Right kidney (tissue), 9 donors: ENCODE measurements at places on chromosomes 6 and 20.

- no peak for DNase-seq
Observed at GRCh38 chr6:145643760-145644159, 91.6 kb downstream of the EPM2A start.

DNA sequence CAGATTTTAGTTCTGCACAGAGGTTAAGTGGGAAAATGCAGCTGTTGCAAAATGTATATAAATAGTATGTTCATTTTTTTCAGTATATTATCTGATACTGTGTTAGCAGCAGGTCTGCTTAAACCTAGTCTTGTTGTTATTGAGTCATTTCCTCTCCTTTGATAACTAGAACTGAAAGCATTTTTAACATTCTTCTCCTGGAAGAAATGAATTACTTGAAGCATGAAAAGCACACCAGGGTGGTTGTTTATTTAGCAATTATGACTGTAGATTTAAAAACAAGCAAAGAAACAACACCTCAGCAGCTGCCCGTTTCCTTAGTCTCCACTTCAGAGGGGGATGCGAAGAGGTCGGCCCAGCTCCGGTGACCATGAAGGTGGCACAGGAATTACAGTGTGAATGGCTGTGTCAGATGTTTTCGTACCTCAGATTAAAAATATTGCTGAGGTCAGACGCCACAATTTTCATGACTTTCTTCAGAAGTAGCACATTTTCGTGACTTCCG is 53.5 kb downstream of the GOPC start:
- DNase-seq = no peak

GRCh38 chr6:170135461-170135820 is 155.4 kb downstream of the DLL1 start:
- DNase-seq = no peak

- no peak for DNase-seq
Observed at GRCh38 chr6:167103041-167103891, 19.6 kb upstream of the CCR6 start.

DNA sequence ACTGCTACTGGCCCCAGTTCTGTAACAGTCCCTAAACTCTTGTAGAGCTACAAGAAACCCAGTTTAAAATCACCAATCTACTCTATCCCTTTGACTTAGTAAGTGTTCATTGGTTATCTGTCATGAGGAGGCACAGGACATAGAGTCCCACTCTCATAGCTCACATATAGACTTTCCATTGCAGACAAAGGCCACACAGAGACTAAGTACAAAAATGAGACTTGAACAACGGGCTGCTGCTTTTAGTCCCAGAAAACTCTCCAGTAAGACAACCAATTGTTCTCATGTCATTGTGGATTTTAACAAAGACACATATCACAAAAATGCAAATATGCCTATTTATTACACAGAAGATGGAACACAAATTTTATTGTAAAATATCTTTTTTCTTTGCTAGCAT is 197.4 kb downstream of the PTPRK start:
- DNase-seq = no peak

GRCh38 chr6:47862731-47863130 is 80.9 kb downstream of the OPN5 start:
- no peak for DNase-seq

DNA sequence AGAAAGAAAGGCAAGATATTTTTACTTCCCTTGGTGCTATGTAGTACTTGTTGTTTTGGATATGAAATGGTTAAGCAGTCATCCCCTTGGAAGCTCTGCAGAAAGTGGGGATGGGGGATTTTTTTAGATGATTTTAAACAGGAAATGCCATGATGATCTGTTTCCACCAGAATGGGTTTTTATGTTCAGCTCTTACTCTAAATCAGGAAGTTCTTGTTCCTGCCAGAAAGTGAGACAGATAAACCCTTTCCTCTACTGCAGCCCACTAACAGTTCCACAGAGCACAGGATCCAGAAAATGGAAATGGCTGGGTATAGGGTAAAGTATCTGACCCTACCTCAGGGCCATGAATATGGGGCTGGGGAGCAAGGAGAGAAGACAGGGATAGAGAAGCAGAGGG is 32.1 kb upstream of the PPP1R3G start:
- no peak for DNase-seq

- DNase-seq = peak; percentile 77
Observed at GRCh38 chr20:62818592-62819493, 2.0 kb downstream of the COL9A3 start.

GRCh38 chr6:29975561-29975907 is 33.2 kb downstream of the HLA-A start:
- DNase-seq = no peak

- DNase-seq = no peak
Observed at GRCh38 chr6:97189767-97190166, 93.2 kb downstream of the MMS22L start.

- DNase-seq = no peak
Observed at GRCh38 chr20:47557791-47558190, 56.1 kb downstream of the NCOA3 start.

DNA sequence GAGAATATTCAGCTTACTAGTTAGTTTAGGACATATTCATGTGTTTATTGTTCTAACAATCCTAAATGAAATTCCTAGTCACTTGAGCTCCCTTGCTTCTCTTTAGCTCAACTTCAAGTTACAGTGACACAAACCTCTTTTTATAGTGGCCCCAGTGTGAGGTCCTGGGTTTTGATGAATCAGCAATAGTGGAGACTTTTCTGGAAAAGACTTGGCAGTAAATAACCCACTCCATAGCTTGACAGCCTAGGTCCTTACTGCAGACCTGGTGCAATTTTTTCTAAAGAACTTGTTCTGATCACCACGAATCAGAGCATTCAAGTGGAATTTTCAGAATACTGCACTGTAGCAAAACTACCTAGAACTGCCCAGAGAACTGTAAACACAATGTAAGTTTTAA is 6.9 kb upstream of the RIPPLY2 start:
- no peak for DNase-seq

- DNase-seq = no peak
Observed at GRCh38 chr6:158213925-158214674, 46.0 kb downstream of the GTF2H5 start.

DNA sequence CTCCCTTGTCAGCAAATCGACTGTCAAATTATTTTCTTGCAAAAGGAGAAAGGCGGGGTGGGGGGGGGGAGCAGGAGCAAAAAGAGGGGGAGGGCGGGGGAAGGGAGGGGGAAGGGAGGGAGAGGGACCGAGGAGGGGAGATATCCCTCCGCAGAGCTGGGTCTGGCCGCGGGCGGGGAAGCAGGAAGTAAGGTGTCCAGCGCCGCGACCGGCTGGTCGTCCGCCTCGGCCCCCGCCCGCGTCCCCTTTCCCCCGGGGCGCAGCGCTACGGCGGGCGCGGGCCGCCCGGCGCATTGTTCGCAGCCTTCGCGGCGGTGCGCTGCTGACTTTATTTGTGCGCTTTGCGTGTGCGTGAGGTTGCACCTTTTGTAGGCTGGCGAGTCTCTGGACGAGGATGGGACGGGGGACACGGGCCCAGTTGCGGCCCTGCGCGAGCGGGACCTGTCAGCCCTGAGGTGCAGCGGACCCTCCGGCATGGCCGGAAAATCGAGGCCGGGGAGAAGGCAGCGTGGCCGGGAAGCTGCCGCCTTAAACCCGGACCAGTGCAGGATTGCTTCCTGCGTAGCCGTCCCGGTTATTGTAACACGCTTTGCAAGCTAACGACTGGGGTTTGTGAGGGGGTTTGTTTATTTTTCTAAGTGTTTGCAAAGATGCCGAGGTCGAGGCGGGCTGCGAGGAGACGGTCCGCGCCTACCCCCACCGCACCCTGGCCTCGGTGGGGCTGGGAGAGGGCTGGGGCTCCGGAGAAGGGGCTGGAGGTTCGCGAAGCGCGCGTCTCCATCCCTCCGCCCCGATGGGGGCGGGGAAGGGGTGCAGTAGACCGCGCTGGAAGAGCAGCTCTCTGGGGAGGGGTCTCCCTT is 675 bp upstream of the TRERF1 start:
- peak; percentile 98 for DNase-seq

GRCh38 chr6:34494973-34495372 is 29.1 kb downstream of the PACSIN1 start:
- DNase-seq = no peak

DNA sequence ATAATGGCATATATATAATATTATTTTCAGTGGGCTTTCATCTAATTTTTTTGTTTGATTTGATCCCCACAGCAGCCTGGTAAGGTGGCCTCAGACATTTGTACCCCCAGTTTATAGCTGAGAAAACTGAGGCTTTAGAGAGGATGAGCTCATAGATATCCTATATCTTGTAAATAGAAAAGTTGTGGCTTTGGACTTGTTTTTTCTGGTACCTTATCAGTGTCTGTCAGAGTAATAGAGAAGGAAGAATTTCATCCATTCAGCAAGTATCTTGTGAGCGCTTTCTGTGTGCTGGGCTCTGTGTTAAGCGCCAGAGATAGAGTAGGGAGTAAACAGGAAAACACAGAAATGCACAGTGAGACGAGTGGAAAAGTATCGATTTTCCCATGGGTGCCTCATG is 27.9 kb downstream of the TAF11 start:
- DNase-seq = no peak

GRCh38 chr6:4768815-4769214 is 7.4 kb upstream of the CDYL start:
- no peak for DNase-seq

- no peak for DNase-seq
Observed at GRCh38 chr20:64116541-64117431, 9.4 kb upstream of the NPBWR2 start.

- no peak for DNase-seq
Observed at GRCh38 chr6:169589293-169589692, 112.5 kb downstream of the WDR27 start.

GRCh38 chr20:5150226-5151076 is 23.6 kb downstream of the CDS2 start:
- no peak for DNase-seq

DNA sequence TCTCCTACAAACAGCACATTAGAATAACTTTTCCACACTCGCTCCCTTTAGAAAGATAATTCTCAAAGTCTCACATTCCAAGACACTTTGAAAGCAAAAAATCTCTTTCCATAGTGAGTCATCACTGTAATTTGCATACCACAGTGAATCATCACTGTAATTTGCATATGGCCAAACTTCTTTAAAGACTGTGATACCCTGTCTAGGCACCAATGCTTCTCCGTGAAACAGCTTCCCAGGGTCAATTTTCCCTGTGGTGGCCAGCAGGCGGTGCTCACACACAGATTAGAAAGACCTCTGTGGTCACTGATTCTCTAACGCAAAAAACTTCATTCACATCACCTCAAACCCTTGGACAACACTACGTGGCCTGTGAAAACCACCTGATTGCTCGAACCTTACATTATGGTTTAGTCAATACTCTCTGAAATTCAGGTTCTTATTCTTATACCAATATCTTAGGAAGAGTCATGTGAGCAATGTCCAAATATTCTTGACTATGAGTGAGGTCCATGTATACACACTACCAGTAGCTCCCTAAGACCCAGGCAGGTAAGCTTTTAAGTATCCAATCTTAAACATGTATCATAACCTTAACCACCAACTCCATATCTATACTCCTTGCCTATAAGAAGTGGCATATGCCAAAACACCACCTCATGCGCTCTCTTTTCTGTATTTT is 78.5 kb upstream of the PHACTR1 start:
- DNase-seq = peak; percentile 19

DNA sequence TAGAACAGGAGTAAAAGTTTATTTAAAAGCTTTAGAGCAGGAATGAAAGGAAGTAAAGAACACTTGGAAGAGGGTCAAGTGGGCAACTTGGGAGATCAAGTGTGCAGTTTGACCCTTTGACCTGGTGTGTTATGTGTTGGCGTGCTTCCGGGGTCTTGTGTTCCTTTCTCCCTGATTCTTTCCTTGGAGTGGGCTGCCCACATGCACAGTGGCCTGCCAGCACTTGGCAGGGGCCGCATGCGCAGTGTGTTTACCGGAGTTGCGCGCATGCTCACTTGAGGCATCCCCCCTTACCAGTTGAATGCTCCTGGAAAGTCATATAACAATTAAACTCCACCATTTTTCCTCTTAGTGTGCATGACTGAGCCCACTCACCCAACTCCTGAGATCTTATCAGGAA is 160.3 kb downstream of the ADAT2 start:
- DNase-seq = no peak

DNA sequence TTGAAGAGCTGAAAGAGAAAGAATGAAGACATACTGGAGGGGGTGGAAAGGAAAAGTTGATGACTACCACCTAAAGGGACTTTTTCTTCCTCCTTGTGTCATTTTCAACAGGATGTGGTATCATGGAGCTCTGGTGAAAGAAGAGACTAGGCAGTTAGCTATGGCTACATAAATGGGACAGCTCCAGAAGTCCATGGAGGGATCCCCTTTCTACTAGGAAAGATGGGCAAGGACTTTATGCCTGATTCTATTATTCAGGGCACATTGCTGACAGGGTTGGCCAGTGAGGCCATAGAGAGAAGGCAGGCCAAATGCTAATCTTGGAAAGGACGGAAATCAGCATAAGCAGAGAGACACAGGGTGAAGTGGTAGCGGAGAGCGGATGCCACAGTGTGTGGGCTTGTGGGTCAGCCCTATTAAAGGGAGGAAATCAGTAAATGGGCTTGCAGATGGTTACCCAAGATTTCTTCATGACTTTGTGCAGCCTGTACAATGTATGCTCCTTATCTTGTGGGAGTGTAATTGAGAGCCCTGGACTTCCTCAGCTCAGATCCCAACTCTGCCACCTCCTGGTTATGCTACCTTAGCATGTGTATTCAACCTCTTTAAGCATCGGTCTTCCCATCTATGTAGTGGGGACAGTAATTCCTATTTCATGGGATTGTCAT is 77.4 kb upstream of the TMEM170B start:
- no peak for DNase-seq

- DNase-seq = no peak
Observed at GRCh38 chr6:5120011-5120410, 34.9 kb downstream of the PPP1R3G start.

GRCh38 chr6:41767112-41767833 is 12.4 kb downstream of the FRS3 start:
- DNase-seq = no peak

GRCh38 chr6:21752054-21752811 is 158.7 kb downstream of the SOX4 start:
- DNase-seq = no peak

- DNase-seq = no peak
Observed at GRCh38 chr6:153624528-153624927, 414.5 kb upstream of the OPRM1 start.
